ENCODE measurements at places on chromosomes 7 and 10. TPM values are rescaled to one million over a fixed set of nuclear protein-coding genes. Genes with fewer than 3 reads are reported as not detected.

AKR1D1 gene
- not detected for total RNA-seq

HOXA9 gene
- not detected for total RNA-seq

- no peak for DNase-seq
These were observed 17.1 kb downstream of the BRAT1 start for GRCh38 chr7:2537981-2538851.

DNA sequence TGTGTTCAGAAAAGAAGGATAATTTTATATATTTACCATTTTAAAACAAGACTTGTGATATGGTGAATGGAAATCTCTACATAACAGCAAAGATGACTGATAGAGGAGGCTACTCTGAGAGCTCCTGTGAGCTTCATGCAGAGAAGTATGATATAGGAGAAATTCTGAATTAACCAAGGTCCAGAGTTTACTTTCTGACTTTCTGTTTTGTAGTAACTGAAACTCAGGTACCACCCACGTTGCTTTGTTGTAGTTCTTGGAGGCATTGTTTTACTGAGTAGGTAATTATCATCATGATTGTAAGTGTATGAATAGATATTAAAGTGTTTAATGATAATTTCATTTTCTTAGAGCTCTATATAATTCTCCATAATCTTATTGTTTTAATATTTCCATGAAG lies 18.0 kb upstream of the SFR1 start:
- no peak for DNase-seq

- no peak for DNase-seq
These were observed 24.5 kb upstream of the FAM133B start for GRCh38 chr7:92614660-92615174.

DNA sequence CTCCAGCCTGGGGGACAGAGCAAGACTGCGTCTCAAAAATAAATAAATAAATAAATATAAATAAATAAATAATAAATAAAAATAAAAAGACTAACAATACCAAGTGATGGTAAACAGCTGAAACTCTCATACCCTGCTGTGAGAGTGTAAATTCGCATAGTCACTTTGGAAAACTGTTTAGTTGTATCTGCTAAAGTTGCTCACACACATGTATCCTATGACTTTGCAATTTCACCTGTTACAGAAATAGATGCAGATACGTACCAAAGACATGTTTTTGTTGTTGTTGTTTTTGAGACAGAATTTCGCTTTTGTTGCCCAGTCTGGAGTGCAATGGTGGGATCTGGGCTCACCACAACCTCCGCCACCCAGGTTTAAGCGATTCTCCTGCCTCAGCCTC lies 135.7 kb downstream of the IDE start:
- no peak for DNase-seq
